ENCODE measurements at places on chromosomes 12 and 14. TPM values are rescaled to one million over a fixed set of nuclear protein-coding genes. Genes with fewer than 3 reads are reported as not detected.

GRCh38 chr12:132651444-132652100 lies 33.0 kb downstream of the P2RX2 start:
- DNase-seq: peak; percentile 13

GRCh38 chr14:22515929-22516328 lies 73.1 kb downstream of the DAD1 start:
- no peak for DNase-seq

- no peak for DNase-seq
Measured at GRCh38 chr12:27821259-27821973, 41.4 kb upstream of the MANSC4 start.

DNA sequence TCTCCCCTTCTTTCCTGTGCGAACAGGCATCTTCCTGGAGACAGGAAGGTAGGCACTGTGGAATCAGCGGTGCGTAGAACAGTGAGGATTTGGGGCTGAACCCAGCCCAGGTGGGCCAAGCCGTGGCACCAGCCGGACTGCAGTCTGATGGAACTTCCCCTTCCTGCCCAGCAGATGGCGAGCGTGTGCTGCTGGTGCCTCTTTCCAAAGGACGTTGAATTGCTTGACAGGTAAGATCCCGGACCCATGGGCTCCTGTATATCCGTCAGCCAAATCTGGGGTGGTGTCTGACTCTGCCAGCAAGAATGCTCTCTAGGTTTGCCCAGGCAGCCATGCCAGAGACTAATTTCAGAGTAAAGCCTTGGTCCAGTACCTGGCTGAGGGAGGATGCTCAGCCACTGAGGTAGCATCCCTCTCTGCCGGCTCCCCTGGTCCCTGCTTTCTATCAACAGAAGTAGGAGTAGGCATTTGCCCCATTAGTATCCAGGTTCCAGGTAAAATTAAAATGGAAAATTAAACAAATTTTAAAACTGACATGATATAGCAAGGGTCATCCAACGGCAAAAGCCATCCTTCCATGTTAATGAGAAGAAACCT lies 21.1 kb upstream of the KCNA5 start:
- DNase-seq: peak; percentile 66

- DNase-seq: peak; percentile 87
Measured at GRCh38 chr12:7113389-7113871, 4.4 kb upstream of the C1RL start.

GRCh38 chr12:121874071-121874470 lies 14.5 kb upstream of the PSMD9 start:
- DNase-seq: no peak

- DNase-seq: no peak
Measured at GRCh38 chr14:67679006-67679405, 4.6 kb upstream of the VTI1B start.

DNA sequence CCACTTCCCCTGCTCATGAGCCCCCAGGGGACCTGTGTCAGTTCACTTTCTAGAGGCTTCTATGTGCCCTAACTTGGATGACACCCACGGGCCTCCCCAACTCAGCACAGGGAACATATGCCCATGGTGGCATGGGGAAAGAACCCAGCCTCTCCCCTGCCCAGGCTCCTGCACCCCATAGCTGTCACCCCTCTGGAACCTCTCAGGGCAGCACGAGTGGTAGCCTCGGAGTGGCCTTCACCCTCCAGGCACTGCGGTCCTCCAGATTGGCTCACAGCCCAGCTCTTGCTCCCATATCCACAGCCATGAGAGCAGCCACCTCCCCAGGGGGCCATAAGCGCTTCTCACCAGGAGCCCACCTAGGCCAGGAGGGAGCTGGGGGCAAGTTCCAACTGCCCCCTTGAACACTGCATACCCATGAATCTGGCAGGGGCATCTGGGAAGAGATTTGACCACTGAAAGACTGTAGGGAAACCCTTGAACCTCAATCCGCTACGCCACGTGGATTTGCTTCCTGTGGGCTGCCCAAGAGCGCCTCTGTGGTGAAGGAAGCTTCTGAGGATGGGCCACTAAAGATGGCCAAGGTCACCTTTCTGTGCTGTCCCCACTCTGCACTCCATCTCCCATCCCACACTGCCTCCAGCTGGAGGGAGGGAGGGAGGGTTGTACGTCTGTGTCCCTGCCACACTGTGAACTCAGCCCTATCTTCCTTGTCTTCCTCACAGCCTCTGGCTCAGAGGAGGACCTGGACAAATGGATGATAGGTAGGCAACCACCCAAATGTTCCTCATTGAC lies 11.9 kb downstream of the PLD4 start:
- peak; percentile 58 for DNase-seq

- peak; percentile 58 for DNase-seq
Measured at GRCh38 chr14:100887728-100888335, 15.7 kb downstream of the RTL1 start.

- DNase-seq: no peak
Measured at GRCh38 chr12:113680868-113681267, 209.2 kb upstream of the LHX5 start.

- DNase-seq: peak; percentile 94
Measured at GRCh38 chr14:54564868-54565784, 1.8 kb upstream of the SAMD4A start.

SLC24A4 gene
- total RNA-seq: not detected

IGF1 gene
- 0.88 TPM for total RNA-seq

MLEC gene
- 89.8 TPM for total RNA-seq

SERPINA12 gene
- total RNA-seq: not detected

RNU6-7 gene
- not detected for total RNA-seq

CTDSP2 gene
- total RNA-seq: 105 TPM

ASIC1 gene
- 0.72 TPM for total RNA-seq

KRT3 gene
- total RNA-seq: not detected

CDK2 gene
- 13.0 TPM for total RNA-seq

RGS6 gene
- not detected for total RNA-seq

RHOJ gene
- 3.8 TPM for total RNA-seq

PAPLN gene
- total RNA-seq: 5.3 TPM

SSTR1 gene
- under 0.01 TPM for total RNA-seq

Data from osteoblast (primary cell).